ENCODE measurements at places on chromosomes 11 and 22.

GRCh38 chr11:72174302-72175070, 17.5 kb upstream of the FOLR1 start:
- no peak for DNase-seq

DNA sequence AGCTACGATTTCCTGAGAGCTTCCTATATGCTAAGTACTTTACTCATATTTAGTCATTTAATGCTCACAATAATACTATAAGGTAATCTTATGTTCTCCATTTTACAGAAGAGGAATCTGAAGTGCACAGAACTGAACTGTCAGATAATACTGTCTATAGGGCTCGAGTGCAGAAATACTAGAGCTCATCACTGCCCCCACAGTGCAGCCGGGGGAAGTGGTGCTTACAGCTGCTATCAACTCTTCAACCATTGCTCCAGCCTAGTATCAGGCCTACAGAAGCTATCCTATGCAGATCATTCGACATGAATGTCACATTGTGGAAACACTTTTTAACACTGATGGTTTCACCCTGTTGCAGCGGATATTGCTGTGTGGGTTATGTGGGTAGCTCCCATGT, 929.9 kb downstream of the NTM start:
- DNase-seq: no peak

DNA sequence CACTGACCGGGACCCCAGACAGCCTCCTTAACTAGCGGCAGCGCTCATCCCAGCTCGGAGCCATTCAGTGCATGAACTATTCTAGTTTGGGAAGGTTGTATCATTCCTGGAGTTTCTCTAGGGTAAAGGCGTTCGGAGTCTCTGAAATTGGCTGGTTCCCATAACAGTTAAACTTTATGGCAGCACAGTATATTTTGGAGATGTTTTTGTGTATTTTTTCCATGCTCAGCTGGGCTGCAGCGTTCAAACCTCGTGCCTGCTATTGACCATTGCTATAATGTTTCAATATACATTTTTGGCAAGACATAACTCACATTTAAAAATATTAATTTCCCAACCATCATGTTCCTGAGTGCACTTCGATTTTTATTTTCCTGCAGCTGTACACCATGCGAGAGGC, 169.7 kb downstream of the ST3GAL4 start:
- DNase-seq: no peak

DNA sequence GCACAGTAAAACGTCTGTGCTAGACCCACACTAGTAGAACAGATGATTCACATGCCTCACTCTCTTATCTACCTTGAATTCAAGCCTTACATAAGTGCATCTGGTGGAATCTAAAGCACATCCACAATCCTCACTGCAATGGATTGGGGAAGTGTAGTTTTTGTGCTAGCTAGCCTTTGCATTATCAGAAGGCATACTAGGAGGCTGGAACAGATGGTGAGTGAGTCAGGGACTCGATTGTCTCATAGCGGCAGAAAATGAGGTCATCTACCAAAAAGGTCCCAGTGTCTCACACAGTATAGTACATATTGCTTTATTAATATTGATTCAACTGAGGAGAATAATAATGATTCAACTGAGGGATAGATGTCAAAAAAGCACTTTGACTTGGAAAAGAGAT, 9.3 kb downstream of the MSANTD4 start:
- no peak for DNase-seq

- no peak for DNase-seq
Observed at GRCh38 chr11:83948200-83948599, 662.0 kb upstream of the CCDC90B start.

GRCh38 chr11:36753960-36754359, 155.9 kb upstream of the RAG2 start:
- DNase-seq: no peak
